ENCODE measurements at places on chromosomes 4 and X.

GRCh38 chr4:15793506-15794363 lies 15.6 kb downstream of the CD38 start:
- DNase-seq: no peak

- no peak for DNase-seq
Measured at GRCh38 chr4:140254651-140255299, 100.8 kb upstream of the MAML3 start.

- peak; percentile 1 for DNase-seq
Measured at GRCh38 chrX:81392396-81392795, 190.5 kb downstream of the SH3BGRL start.

DNA sequence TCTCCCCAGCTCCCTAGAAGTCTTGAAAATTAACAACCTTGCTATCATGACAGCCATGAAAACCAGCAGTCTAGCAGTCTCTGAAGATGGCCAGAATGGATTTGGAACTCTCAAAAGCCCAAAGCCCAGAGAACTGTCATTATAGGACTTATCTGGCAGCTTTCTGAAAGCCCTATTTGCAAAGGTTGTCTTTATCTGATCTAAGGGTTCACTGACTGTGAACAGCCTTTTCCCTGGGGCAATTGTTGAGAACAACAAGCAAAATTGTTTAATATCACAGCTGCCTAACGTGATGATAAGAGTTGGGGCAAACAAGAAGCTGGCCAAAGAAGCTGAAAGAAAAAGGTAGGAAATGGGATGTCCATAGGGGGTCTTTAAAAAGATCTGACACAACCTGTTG lies 20.9 kb upstream of the KLHL8 start:
- no peak for DNase-seq

GRCh38 chr4:176066757-176067156 lies 1.1 kb downstream of the WDR17 start:
- DNase-seq: no peak

DNA sequence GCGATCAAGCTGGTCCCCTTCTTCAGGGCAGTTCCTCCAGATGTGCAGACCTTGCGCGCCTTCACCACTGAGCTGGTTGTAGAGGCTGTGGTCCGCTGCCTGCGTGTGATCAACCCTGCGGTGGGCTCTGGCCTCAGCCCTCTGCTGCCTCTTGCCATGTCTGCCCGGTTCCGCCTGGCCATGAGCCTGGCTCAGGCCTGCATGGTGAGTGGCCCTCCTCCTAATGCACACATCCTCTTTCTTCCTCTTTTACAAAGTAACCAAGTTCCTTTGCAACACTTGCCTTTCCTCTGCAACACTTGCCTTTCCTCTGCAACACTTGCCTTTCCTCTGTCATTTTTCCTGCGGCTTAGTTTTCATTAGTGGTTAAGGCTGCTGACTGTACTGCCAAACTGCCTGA lies 1.8 kb downstream of the CCDC22 start:
- DNase-seq: peak; percentile 73

DNA sequence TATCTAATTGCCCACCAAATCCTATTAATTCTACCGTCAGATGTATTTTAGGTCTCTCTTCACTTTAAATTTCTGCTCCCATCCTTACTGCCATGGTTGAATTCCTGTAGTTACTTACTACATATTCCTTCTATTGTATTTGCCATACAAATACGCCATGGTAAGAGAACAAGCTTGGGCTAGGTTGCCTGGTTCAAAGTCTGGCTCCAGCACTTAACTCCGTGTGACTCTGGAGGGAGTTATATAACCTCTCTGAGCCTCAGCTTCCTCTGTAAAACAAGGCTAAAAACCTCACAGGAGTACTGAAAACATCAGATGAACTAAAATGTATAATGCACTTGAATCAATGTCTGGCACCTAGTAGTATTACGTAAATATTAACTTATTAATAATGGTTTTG lies 260.3 kb upstream of the RPS6KA3 start:
- no peak for DNase-seq

- no peak for DNase-seq
Measured at GRCh38 chrX:39984191-39984956, 113.4 kb downstream of the BCOR start.

DNA sequence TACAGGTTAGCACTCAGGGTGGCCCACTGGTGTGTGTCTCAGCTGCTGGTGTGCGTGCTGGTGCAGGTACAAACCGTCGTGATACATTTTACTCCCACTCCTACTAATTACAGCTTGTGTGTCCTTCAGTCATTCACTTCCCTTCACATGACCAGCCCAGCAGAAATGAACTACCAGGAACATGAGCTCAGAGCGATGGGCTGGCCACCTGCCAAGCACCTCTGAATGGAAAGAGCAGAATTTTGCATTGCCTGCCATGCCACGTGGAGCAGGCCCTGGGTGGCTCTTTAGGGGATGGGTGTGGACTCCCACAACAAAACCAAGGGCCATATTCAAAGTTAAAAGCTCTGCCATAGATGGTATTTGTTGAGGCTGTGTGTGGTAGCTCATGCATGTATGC lies 58.9 kb upstream of the PGM2 start:
- DNase-seq: no peak

- DNase-seq: no peak
Measured at GRCh38 chrX:123561439-123562215, 171.2 kb downstream of the THOC2 start.

DNA sequence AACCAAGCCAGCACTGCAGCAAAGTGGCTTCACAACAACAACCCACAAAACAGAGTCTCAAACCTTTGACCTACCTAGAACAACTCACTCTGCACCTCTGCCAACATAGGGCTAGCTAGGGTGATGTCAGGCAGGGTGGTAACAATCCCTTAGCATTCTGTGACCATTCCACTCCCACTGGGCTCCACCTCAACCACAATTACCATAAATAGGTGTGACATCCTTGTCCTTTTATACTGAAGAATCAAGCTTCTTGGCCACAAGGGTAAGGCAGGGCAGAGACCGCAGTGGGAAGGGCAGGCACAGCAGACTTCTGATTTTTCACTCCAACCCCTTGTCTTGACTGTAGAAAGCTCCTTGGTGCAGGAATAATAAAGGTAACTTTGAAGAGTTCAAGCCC lies 795.4 kb upstream of the DIAPH2 start:
- no peak for DNase-seq

GRCh38 chrX:129522184-129523078 lies 859 bp downstream of the SMARCA1 start:
- no peak for DNase-seq

DNA sequence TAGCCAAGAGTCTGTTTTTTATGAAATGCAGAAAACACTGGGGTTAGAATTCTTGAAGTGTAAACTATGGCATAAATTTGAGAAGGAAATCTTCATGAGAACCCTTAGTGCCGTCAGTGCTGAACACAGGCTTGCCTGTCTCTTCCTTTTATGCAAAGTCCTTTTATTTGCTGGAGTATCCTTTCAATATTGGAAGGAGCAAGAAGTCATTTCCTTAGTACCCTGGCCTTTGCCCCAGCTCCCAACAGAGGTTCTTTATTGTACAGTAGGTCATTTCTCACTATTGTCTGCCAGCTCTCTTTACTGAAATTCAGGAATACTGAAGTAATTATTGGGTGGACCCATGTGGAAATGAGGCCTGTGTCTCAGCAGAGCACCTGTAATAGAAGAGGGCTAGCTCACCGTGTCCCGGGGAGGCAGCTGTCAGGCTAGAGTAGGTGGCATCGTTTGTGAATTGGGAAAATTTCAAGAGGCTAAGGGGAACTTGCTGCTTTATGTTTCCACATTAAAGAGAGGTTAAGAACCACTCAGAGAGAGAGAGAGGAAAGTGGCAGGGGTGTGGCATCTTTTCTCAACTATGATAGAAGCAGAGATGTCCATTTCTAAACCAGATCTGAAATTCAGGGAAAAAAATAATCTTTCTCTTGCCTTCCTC lies 8.7 kb downstream of the FHDC1 start:
- DNase-seq: no peak

GRCh38 chrX:118847676-118848075 lies 24.1 kb downstream of the ZCCHC12 start:
- peak; percentile 53 for DNase-seq

- DNase-seq: peak; percentile 3
Measured at GRCh38 chr4:113809311-113809710, 47.8 kb upstream of the CAMK2D start.

DNA sequence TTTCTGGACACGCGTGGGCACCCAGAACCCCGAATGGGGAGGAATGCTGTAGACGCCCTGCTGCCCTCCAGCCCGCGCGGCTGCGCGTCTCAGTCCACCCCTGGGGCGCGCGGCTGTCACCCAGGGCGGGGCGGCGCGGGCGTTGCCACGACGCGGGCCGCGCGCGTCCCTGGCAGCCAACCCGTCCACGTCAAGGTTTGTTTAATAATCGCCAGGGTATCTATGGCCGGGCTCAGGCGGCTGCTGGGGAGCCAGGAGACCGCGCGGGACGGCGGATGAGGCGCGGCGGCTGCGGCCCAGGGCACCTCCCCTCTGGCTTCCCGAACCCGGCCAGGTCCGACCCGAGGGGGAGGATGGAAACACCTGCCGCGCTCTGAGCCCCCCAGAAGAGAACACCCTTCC lies at the start of gene SPATA18:
TSS of gene SPATA18 (plus strand) at position 92 of the 402 bp plus-strand sequence. CDS start 401 bp downstream, outside the sequence.
- no peak for DNase-seq

- DNase-seq: no peak
Measured at GRCh38 chr4:114108869-114109268, 129.4 kb upstream of the ARSJ start.

DNA sequence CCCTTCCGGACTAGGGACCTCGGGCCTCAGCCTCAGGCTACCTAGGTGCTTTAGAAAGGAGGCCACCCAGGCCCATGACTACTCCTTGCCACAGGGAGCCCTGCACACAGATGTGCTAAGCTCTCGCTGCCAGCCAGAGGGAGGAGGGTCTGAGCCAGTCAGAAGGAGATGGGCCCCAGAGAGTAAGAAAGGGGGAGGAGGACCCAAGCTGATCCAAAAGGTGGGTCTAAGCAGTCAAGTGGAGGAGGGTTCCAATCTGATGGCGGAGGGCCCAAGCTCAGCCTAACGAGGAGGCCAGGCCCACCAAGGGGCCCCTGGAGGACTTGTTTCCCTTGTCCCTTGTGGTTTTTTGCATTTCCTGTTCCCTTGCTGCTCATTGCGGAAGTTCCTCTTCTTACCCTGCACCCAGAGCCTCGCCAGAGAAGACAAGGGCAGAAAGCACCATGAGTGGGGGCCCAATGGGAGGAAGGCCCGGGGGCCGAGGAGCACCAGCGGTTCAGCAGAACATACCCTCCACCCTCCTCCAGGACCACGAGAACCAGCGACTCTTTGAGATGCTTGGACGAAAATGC lies at the start of gene WAS:
TSS of gene WAS (plus strand) at position 389 of the 572 bp plus-strand sequence. CDS start at position 444, 55 bp downstream.
- peak; percentile 58 for DNase-seq

DNA sequence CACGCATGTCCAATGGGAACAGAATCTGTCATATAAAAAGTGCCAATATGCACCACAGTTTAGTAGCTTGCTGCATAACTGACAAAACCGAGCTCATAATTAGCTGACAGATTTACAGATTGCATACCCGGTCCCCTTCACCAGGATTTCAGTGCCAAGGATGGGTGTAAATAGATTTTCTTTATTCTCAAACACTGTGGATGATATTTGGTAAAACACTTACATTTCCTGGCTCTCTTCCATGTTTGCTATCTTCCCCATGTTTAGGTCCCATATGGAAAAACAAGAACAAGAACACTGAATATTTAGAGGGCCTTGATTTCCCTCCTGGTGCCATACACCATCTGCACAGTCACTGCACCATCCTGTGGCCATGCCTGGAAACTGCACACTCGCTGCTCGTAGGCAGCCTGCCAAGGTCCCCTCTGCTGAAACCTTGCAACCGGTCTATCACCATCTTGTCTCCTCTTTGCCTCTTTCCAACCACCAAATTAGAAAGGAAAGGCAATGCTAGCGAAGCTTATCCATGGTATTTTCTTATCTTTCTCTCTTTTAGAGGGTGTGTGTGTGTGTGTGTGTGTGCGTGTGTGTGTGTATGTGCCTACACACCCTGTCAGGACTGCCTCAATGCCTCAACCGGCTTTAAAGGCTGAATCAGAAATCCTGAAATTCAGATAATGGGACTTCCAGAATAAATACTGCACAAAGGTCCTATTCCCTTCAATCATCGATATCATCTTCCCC lies 124.2 kb upstream of the MBNL3 start:
- no peak for DNase-seq

GRCh38 chr4:88447371-88448095 lies 9.4 kb upstream of the HERC5 start:
- DNase-seq: no peak

DNA sequence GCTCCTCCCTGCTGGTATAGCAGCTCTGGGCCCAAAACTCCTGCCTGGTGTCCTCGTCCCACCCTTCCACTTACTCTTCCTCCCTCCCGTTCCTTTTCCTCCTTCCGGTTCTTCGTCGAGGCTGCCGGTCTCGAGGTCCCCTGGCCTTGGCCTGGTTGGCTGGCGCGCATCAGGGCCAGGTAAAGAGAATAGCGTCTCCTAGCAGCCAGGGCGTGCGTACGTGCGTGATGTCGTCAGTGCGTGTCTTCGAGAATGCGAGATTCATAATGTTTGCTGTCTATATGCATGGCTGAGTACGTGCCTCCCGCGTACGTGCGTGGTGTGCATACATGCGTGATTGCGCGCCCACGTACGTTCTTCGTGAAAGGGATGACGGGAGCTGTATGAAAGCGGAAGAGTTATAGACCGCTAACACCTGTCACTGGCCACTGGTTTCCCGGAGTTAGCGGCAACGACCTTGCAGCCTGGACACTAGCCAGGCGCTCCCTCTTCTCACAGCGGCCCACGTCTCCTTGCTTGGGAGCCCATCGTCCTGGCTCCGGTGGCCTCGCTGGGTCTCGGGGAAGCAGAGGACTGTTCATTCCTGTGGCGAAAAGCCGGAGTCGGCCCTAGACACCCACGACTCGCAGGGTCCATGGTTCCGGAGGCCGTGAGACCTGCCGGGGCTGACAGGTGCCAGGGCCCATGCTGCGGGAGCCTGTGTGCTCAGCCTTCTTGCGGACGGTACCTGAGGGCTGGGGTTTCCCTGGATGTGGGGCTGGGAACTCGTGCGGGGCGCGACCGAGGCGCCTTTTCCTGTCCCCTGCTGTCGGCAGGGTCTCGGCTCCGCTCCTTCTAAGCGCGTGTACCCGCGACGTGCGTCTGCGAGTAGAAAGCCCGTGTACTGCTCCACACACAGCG lies at the start of gene EOLA1:
TSS of gene EOLA1 (plus strand) at position 392 of the 900 bp plus-strand sequence. CDS start 4,619 bp downstream, outside the sequence.
- peak; percentile 64 for DNase-seq

- no peak for DNase-seq
Measured at GRCh38 chr4:178672512-178672911, 1230.3 kb upstream of the AGA start.

DNA sequence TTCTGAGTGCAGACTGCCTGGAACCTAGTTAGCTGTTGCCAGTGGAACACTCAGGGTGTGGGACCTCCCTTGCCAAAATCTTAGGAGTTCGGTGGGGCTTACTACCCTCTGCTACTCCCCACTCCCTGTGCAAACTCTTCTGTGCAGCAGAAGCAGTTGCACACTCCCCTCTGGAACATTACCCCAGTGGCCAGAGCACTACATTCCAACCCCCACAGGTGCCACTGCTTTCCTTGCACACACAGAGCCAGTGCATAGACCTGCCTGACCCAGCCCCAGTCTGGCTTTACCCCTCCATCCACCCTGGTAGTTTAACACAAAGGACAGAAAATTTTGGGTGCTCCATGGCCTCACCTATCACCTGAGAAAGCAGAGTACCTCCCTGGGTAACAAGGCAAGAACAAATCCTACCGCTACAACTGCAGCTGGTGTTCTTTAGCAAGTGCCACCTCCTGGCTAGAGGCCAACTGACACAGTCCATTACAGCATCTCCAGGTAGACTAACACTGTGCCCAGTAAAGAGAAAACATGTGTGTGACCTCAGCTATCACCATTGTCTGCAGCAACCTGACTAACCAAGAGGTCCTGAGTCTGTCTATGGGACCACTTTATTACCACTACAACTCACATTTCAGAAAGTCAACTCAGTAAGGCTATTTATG lies 11.5 kb upstream of the RASSF6 start:
- no peak for DNase-seq

- no peak for DNase-seq
Measured at GRCh38 chr4:67939195-67939594, 24.1 kb downstream of the TMPRSS11A start.
